T-cell (primary cell): ENCODE measurements at places on chromosomes 5 and 9.

DNA sequence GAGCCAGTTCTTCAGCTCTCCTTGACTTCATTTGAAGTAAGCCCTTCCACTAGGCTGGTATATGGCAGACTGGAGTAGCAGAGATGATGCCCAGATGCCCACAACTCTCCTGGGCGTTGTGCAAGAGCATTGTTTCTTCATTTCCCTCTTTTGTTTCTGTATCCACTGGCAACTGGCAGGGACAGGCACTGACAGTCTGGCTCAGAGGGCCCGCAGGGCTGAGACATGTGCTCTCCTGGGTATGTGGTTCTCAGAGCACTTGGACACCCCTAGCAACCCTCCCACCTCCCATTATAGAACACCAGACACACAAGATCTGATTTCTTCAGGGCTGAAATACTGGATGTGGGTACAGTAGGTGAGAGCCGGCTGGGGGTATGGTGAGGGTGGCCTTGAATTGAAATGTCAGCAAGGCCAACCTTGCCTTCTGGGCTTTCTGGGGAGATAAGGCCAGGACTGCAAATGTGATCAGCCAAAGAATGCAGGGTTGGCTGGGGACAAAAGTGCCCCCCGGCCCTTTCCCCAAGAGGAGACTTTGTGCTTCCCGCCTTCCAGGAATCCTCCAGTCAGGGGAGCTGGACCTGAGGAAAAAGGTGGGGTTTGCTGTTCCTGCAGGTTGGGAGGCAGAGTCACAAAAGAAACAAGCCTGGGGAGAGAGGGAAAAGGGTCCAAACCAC is 28.6 kb upstream of the CTNNA1 start:
- DNase-seq: no peak

GRCh38 chr5:44845777-44846176 is 37.0 kb downstream of the MRPS30 start:
- DNase-seq: no peak

DNA sequence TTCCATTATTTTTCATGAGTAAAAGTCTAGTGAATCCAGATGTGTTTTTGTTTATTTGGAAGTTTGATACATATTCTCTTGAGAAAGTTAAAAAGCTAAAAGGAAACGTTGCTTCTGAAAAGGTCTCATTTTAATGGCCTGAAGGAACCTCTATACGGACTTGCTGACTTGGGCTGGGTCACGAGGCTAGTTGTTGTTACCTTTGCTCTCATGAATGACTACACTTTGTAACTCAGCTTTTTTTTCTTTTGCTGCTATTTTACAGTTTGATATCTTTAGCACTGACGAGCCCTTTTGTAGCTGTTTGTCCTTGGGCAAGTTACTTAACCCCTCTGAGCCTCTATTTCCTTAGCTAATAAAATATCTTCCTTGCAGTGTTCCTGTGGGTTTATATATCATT is 211.5 kb downstream of the PCSK5 start:
- DNase-seq: no peak

DNA sequence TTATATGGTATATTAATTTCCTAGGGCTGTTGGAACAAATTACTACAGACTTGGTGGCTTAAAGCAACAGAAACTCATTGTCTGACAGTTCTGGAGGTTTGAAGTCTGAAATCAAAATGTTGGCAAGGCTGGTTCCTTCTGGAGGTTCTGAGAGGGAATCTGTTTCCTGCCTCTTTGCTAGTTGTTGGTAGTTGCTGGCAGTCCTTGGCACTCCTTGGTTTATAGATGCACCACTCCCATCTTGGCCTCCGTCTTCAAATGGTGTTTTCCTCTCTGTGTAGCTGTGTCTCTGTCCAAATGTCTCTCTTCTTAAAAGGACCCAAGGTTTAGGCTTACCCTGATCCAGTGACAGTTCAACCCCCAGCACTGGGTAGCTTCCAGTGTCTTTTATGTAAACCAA is 17.5 kb downstream of the MELK start:
- no peak for DNase-seq

DNA sequence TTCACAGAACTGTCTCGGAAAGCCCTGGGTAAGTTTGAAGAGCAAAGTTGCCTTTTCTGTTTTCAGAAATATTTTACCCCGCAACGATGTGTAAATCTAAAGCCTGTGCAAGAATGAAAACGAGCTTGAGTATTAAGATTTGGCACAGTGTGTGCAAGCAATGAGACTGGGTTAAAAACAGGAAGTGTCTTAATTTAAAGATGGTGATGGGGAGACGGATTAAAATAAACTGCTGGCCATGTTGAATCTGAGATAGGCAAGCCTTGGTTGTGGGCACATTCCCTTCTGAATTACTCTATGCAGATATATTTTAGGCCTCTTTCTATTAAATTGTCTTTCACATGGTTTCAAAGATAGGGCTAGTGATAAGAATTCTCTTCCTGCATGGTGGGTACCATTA is 294.2 kb upstream of the DMRT1 start:
- no peak for DNase-seq

DNA sequence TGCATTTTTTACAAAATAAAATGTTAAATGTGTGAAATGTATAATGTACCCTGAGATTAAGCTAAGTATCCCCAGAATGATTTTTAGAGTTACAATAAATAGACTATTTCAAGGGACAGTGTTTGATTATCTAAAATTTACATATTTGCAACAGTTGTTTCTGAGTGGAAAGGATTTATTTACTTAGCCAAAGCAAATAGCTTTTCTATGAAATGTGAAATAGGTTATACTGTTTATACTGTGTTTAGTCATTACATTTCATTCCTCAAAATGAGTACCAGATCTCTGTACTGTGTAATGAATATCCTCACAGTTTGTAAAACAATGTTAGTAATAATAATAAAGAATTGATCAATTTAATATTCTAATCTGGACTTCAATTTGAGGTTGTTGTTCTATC is 1019.0 kb downstream of the NR2F1-AS1 start:
- DNase-seq: no peak

GRCh38 chr9:120734607-120735410 is 20.5 kb upstream of the MEGF9 start:
- no peak for DNase-seq

GRCh38 chr5:175478008-175478383 is 364 bp upstream of the SFXN1 start:
- DNase-seq: no peak

- DNase-seq: no peak
These were observed 665.5 kb upstream of the ZNF608 start for GRCh38 chr5:125411744-125412560.

GRCh38 chr5:123367739-123368138 is 55.5 kb downstream of the CEP120 start:
- DNase-seq: no peak

DNA sequence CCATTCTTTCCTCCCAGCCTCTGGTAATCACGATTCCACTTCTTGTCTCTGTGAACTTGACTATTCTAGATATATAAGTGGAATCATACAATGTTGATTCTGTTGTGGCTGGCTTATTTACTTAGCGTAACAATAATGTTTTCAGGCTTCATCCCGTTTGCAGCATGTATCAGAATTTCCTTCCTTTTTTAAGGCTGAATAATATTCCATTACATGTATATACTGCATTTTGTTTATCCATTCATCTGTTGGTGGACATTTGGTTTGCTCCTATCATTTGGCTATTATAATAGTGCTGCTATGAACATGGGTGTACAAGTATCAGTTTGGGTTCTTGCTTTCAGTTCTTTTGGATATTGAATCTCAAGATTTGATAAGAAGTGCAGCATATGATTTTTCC is 239.7 kb upstream of the ZNF608 start:
- DNase-seq: no peak

GRCh38 chr9:127629468-127630081 is 17.5 kb downstream of the STXBP1 start:
- no peak for DNase-seq

DNA sequence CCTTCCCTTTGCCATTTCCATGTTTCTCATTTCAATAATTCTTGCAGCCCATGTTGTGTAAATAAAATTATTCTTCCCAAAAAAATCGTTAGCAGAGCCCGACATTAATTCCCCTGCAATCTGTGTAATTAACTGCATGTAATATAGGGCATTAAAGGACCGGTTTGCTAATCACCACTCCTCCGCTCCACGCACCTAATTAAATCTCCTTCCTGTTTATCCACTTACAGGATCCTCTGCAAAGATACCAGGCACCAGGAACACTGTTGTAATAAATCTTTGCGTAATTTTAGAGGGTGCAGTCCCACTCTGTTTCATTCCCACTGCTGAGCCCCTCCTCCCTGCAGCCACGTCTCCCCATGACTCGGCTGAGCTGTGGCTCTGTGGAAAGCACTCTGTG is 105.0 kb upstream of the PPP1R26 start:
- DNase-seq: no peak

- no peak for DNase-seq
These were observed 44.5 kb upstream of the GLIPR2 start for GRCh38 chr9:36092014-36092413.

DNA sequence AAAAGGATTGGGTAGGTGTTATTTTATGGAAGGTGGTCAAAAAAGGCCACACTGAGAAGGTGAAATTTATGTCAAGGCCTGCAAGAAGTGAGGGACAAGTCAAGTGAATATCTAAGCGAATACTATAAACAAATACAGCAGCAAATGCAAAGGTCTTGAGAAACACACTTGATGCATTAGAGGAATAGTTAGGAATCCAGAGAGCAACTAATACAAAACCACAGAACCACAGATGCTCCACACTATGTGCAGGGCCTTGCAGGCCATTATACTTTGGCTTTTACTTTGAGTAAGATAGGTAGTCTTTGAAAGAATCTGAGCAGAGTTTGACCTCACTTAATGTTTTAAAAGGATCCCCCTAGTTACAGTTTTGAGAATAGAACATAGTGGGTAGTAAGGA is 4.6 kb downstream of the ZNF622 start:
- DNase-seq: no peak

GRCh38 chr9:72193478-72193881 is 44.2 kb downstream of the GDA start:
- no peak for DNase-seq

DNA sequence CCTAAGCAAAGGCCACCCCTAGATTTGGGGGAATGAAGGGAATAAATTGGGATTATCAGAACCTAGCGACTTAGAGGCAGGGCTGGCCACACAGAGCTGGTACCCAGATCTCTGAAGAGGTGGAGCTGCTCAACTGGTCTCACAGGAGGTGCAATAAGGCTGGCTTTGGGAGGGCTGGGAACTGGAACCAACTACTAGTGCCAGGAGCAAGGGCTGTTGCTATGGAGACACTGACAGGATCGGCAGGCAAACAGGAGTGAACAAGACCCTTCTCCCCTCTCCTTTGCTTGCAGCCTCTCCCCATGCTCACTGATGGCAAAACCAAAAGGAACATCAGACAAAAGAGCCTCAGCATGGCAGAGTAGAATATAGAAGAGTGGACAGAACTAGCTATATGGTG is 17.0 kb upstream of the WHRN start:
- DNase-seq: no peak
